Activated CD4-positive, CD25-positive, alpha-beta regulatory T cell (primary cell): ENCODE measurements at places on chromosomes 1 and 21.

DNA sequence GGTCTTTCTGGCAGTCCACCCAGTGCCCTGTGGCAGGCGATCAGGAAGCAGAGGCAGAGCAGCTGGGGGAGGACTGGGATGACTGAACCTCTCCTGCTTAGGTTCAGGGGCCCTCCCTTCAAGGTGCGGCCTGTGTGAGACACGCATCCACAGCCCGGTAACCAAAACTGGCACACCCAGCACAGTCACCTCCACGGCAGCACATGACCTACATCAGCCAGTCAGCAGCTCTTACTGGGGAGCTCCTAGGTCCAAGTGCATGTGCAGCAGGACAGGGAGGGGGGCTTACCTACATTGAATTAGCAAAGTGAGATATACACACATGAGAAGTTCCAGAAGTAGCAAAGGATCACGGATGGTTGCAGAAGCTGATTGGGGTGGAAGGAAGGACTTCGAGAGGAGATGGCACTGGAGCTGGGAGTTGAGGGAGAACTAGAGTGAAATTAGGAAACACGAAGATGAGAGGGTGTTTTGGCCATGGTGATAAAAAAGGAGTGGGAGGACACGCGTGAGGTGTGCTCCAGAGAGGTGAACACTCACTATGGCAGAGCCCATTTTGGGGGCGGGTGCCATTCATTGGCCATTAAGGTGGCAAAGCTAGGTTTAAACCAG, 51.4 kb upstream of the IRF2BP2 start:
- DNase-seq = no peak

GRCh38 chr1:23196627-23197328, 20.5 kb downstream of the HTR1D start:
- DNase-seq = no peak

DNA sequence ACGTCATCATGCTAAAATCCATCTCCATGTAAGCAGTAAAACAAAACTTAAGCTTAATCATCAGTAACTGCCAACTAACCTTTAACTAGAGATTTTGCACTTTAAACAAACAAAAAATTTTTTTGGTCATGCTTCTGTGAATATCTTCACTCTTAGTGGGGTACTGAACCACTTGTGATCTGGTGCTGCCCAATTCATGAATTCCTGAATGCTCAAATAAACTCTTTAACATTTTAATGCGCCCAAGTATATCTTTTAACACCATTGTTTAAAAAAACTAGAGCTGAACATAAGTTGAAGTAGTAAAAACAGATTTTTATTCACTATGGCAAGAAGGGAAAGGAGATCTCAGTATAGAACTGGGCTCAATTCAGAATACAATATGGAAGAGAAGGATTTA, 196.9 kb upstream of the USP24 start:
- no peak for DNase-seq

DNA sequence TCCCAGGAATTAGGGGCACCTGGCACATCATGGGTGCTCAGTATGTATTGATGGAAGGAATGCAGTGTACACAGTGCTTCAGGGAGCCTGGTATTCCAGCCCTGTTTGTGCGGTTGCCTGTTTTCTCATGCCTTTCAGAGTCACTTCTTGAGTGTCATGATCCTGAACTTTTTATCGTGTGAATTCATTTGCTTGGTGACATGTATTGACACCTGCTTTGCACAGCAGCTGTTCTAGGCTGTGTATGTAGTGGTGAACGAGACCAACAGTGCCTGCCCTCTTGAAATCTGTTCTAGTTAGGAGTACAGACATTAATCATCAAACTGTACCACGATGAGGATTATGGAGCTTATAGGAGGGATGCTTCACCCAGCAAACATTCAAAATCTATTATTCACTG, 6.1 kb downstream of the HTR6 start:
- DNase-seq = no peak

- no peak for DNase-seq
These were observed 31.5 kb downstream of the PAPPA2 start for GRCh38 chr1:176494436-176494835.

DNA sequence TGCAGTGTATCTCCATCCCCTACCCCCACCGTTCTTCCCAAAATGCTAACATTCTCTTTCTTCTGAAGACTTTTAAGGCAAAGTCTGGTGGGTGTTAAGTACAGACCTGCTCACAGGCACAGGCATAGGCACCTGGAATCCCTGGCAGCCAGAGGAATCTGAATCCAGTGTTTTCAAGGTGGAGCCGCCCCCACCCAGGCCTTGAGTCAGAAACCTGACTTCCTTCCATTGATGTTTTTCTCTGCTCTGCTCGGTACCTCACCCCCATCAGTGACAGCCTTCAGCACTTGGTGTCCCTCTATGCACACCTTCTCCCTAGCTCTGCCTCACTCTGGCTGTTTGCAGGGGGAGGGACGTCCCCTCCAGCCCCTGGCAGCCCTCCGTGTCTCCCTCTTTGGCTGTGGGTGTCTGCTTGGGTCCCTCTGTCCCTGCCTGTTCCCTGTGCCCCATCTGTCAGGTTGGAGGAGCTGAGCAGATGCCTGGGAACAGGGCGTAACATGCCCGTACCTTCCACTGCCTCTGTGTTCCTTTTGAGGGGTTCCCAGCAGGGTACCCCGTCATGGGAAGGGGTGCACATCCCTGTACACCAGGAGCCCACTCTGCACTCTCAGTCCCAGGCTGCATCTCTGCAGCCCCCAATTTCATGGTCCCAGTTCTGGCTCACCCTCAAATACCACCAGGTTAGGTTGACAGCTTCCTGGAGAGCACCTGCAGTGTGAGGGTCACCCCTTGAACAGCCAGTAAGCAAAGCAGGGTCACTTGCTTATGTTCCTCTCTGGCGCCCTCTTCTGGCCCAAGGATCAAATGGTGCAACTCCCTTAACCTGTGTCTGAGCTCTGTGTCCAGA, 6.7 kb downstream of the NCDN start:
- peak; percentile 74 for DNase-seq

DNA sequence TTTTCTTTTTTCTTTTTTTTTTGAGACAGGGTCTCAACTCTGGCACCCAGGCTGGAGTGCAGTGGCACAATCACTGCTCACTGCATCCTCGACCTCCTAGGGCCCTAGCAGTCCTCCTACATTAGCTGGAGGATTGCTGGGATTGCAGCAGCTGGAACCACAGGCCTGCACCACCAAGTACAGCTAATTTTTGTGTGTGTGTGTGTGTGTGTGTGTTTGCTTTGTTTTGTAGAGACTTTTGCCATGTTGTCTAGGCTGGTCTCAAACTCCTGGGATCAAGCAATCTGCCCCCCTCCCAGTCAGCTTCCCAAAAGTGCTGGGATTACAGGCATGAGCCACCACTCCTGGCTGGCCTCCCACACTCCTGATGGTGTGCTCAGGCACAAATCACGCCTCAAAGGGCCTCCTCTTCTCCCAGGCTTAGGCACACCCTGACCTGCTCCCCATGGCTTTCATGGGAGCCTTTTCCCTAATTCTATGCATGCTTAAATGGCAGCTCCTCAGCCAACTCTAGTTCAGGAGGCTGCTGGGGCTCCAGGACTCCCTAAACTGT, 9.4 kb downstream of the FAM229A start:
- DNase-seq = no peak

DNA sequence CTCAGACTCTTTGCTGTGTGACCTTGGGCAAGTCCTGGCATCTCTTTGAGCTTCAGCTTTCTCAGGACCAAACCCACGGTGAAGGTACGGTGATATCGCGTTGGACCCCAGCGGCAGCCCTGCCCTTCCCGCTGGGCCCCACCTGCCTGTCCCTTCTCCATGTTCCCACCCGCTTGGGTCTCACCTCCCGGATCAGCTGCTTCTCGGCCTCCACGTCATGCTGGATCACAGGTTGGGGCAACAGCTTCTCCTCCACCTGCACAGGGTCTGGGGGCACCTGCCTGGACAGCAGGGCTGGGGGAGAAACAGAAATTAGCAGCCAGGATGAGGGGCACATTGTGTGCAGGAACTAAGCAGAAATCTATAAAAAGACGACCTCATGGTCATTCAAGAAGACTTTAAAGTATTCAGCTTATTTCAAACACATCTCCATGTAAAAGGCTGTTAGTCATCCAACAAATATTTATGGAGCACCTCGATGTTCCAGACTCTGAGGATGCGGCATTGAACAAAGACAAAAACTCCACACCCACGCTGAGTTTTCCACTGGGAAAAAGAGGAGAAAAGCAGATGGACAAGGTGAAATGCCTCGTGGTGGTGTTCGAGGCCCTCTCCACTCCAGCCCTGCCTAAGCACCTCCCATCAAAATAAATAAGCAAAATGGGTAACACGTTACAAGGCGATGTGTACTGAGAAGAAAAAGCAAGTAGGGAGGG, 19.5 kb downstream of the KIF17 start:
- DNase-seq = no peak

DNA sequence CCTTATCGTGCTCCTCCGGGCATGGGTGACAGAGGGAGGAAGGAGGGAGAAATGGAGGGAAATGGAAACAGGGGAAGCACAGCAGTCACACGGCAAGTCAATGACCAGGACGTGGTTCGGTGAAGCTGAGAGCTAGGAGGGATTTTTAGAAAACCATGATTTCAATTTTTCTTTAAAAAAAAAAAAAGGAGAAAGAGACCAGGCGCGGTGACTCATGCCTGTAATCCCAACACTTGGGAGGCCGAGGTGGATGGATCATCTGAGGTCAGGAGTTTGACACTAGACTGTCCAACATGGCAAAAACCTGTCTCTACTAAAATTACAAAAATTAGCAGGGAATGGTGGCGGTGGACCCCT, 776 bp upstream of the TNFRSF9 start:
- DNase-seq = no peak

- DNase-seq = no peak
These were observed 9.7 kb downstream of the DBT start for GRCh38 chr1:100239961-100240360.

- no peak for DNase-seq
These were observed 359.3 kb upstream of the RUNX1 start for GRCh38 chr21:35408401-35408800.

- no peak for DNase-seq
These were observed 160.9 kb upstream of the UBE2U start for GRCh38 chr1:64042331-64043100.

GRCh38 chr1:106515375-106515774, 541.1 kb upstream of the PRMT6 start:
- no peak for DNase-seq

- DNase-seq = no peak
These were observed 20.6 kb downstream of the PADI2 start for GRCh38 chr1:17098446-17099317.

DNA sequence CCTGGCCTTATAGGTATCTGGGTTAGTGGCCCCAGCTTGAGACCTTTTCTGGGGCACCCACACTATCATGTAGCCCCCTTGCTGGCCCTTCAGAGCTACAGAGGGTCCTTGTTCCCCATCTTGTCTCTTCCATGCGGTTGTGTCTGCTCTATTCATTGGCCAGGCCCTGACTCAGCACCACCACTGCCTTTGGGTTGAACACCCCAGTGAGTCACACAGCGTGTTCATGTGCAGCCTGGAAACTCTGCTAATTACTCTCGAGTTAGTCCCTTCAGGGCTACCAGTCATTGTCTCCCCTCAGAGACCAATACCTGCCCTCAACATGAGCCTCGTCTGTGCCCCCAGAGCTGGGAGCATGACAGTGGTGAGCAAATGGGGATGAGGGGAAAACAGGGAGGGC, 28.2 kb upstream of the IKBKE start:
- DNase-seq = no peak

DNA sequence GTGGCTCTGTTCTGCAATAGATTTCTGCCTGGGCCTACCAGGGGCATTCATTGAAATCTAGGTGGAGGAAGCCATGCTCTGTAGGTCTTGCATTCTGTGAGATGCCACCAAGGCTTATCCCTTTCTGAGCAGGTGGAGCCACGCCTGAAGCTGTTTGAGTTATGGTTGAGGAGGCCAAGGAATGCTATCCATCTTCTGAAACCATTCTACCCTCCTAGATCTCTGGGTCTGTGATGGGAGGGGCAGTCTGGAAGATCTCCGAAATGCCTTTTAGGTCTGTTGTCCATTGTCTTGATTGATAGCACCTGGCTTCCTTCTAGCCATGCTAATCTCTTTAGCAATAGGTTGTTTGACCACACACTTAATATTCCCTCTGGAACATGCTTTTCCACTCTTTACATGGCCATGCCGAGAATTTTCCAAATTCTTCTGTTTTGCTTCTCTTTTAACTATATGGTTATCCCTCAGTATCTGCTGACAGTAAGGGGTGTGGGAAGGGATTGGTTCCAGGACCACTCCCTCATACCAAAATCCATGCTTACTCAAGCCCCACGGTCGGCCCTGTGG, 45.2 kb downstream of the AK4 start:
- DNase-seq = no peak

DNA sequence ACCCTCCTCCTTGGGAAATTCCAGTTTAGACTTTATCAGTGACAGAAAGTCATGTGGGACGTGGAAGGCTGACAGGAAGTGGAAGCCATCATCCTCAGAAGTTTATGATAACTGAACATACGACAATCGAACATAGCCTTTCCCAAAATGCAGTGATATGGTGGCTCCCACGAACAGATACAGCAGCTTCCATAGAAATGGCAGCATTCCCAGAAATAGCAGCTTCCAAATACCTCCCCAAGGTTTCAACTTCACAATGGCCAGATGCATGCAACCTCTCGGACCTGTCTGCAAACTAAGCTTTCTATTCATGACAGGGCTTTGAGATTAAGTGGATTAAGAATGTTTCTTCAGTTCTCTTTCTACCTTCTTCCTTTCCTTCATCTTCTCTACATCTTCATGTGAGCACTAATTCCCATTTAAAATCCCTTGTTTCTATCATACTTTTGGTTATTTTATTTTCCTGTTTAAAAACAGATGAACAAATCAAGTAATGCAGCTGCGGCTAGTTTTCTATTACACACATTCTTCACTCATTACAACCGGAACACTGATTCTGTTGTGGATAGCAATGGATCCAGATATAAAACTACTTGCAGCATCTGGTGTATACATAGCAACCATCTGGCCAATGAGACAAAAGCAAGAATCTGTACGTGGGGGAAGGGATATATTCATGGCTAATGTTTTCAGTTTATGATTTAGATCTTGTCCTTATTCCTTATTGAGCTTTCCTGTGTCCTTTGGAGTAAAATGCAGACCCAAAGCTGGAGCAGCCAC, 304.8 kb downstream of the BRINP3 start:
- no peak for DNase-seq

GRCh38 chr1:197486946-197487345, 218.9 kb downstream of the CRB1 start:
- DNase-seq = no peak

GRCh38 chr1:39322431-39322830, 117.9 kb downstream of the MACF1 start:
- DNase-seq = no peak

- no peak for DNase-seq
These were observed 233 bp downstream of the ADAMTS5 start for GRCh38 chr21:26966649-26967061.

DNA sequence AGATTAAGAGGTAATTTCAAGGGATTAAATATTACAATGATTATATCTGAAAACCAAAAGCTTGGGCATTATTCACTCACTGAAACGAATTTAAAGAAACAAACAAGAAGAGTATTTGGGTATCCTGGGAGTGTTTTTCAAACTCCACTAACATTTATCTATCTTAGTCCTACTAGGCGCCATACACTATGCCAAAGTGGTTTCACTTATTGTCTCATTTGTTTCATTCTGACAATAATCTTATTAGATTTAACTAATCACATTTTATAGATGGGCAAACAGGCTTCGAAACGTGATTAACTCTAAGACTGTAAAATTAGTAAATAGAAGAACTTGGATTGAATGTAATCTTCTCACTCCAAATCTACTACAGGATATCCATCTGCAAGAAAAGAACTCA, 25.4 kb downstream of the ASH1L start:
- no peak for DNase-seq
